A549 treated with Mapracorat at 1 μM for 4 hours (cell line): ENCODE measurements at places on chromosomes 5 and 9. TPM values are rescaled to one million over a fixed set of nuclear protein-coding genes. Genes with fewer than 3 reads are reported as not detected.

Gene HAND1
- total RNA-seq: 0.14 to 0.43 TPM (median 0.37 TPM) in 5 replicates

Gene TRAF1
- 2.2 to 3.2 TPM (median 2.5 TPM) in 5 replicates for total RNA-seq

Gene FOXD4L3
- 0.08 to 0.16 TPM (median 0.10 TPM) in 3 of 5 replicates, not detected in the others for total RNA-seq

Gene TAS2R1
- total RNA-seq: not detected in 5 replicates

Gene PBX3
- 10.2 to 14.5 TPM (median 11.2 TPM) in 5 replicates for total RNA-seq

Gene ZCCHC10
- total RNA-seq: 27.1 to 30.7 TPM (median 28.4 TPM) in 5 replicates
